Renal cortical epithelial cell (primary cell): ENCODE measurements at places on chromosomes 3 and 15. TPM values are rescaled to one million over a fixed set of nuclear protein-coding genes. Genes with fewer than 3 reads are reported as not detected.

The LMAN1L gene
- not detected in 2 replicates for total RNA-seq

The SCN5A gene
- 0.20 and 0.52 TPM in 2 replicates for total RNA-seq

The PXYLP1 gene
- 20.1 and 20.3 TPM in 2 replicates for total RNA-seq

The ITPKA gene
- 4.5 and 9.7 TPM in 2 replicates for total RNA-seq

The MRPL47 gene
- 29.7 and 40.1 TPM in 2 replicates for total RNA-seq

The SNURF gene
- total RNA-seq = 8.0 and 14.7 TPM in 2 replicates

The PDZRN3 gene
- 0.17 and 0.30 TPM in 2 replicates for total RNA-seq

The GABRR3 gene
- total RNA-seq = not detected in 2 replicates

The ATP8B4 gene
- 0.30 and 1.6 TPM in 2 replicates for total RNA-seq
